K562 (cell line): ENCODE measurements at places on chromosomes 2 and 18. TPM values are rescaled to one million over a fixed set of nuclear protein-coding genes. Genes with fewer than 3 reads are reported as not detected.

OTOF gene
- polyA plus RNA-seq = 0.03 TPM in 1 of 2 replicates, not detected in the other

SCN7A gene
- polyA plus RNA-seq = 0.03 TPM in 1 of 2 replicates, not detected in the other

ITPRIPL1 gene
- polyA plus RNA-seq = 5.8 and 6.5 TPM in 2 replicates

FSIP2 gene
- polyA plus RNA-seq = not detected in 2 replicates

GALNT3 gene
- polyA plus RNA-seq = 0.05 TPM in 1 of 2 replicates, not detected in the other

GRHL1 gene
- polyA plus RNA-seq = 4.7 and 5.8 TPM in 2 replicates

GAREM1 gene
- polyA plus RNA-seq = 0.03 TPM in 1 of 2 replicates, not detected in the other

TNS1 gene
- 1.1 and 1.4 TPM in 2 replicates for polyA plus RNA-seq
